Uterus (tissue), 4 donors: ENCODE measurements at places on chromosomes 4 and X.

- H3K36me3 ChIP-seq = no peaks in the 10 kb centered on the region
- no peak overlapping the region for H3K4me3 ChIP-seq
- H3K27me3 ChIP-seq = no peaks in the 10 kb centered on the region
- H3K4me1 ChIP-seq = no peaks in the 10 kb centered on the region
- DNase-seq = no peak
- H3K27ac ChIP-seq = peak overlapping the region; percentile 14
These were observed 57.3 kb upstream of the SHISA3 start for GRCh38 chr4:42339935-42340406.

- no peak overlapping the region for H3K27ac ChIP-seq
- no peak overlapping the region for H3K4me3 ChIP-seq
- no peaks in the 10 kb centered on the region for H3K27me3 ChIP-seq
- H3K4me1 ChIP-seq = no peaks in the 10 kb centered on the region
- DNase-seq = no peak
These were observed 10.1 kb downstream of the CISD2 start for GRCh38 chr4:102878901-102879300.

DNA sequence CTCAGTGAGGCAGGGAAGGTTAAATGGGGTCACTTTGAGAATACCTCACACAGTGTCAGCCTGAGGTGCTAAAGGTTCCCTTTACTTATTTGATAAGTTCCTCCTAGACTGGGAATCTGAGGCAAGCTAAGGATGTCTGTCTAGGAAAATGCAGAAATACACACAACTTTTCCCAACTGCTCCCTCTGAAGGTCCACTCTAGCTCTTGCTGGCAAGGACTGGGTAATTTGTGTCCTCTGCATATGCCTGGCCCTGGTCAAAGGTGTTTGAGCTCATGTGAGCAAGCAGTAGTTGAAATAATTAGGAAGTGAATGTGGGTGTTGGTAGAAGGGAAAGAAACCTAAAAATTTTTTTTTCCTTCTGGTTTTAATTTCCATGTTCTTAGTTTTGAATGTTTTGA lies 21.3 kb downstream of the TXLNG start:
- no peaks in the 10 kb centered on the region for H3K27me3 ChIP-seq
- H3K4me1 ChIP-seq = no peaks in the 10 kb centered on the region
- no peak for DNase-seq
- peak overlapping the region; percentile 35 for H3K27ac ChIP-seq
- no peak overlapping the region for H3K4me3 ChIP-seq

DNA sequence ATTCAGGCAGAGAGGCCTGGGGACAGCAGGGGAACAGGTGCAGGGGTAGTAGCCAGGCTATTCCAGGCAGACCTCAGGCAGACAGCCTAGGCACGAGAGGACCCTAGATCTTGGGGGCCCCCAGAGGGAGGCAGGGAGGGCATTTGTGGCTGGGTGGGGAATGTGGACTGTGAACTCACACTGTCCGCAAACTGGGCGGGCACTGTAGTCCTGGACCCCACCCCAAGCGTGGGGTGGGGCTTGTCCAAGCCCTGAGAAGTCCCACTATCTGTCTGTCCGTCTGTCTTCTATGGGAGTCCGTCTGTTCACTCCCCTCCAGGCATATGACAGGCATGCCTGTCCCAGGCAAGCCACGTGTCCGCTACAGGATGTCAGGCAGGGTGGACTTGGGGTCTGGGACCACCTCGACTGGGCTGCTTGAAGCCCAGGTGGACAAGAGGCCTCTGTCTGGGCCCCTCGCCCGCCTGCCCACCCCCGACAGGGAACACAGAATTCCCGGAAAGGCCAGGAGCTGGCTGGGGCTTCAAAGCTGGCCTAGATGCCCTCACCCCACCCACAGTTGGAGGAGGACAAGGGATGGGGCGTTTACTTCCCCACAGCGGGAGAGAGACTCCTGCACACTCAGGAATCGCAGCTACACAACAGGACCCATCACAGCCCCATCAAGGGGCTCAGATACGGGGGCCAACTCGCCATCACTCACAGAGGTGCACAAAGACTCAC lies at the start of gene SLC38A5:
SLC38A5 (minus strand) TSS at position 151 of the 723 bp plus-strand sequence. CDS start 2,336 bp downstream, outside the sequence.
- no peaks in the 10 kb centered on the region for H3K27me3 ChIP-seq
- no peak for DNase-seq
- no peaks in the 10 kb centered on the region for H3K36me3 ChIP-seq
- H3K27ac ChIP-seq = no peak within 1 kb of the TSS

- H3K4me3 ChIP-seq = peak overlapping the region; percentile 59
- DNase-seq = peak; percentile 32
- no peaks in the 10 kb centered on the region for H3K36me3 ChIP-seq
- no peaks in the 10 kb centered on the region for H3K27me3 ChIP-seq
These were observed 660 bp downstream of the WWC2 start for GRCh38 chr4:183099537-183100297.

DNA sequence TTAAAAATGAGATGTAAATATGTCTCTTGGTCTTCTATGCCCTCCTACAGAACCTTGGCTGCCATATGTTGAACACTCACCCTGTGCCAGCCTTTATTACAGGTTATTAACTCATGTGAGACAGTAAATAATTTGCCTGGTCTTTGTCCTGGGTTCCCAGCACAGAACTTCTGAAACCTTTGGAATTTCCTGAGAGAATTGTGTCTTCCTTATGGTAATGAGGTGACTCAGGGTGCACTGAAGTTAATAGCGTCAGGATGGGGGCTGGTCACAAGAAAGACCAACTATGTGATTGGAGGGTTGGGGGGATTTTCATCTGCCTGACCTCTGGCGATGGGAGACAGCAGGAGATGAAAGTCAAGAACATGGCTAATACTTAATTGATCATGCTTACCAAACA lies 289.8 kb upstream of the STS start:
- no peaks in the 10 kb centered on the region for H3K4me1 ChIP-seq
- H3K36me3 ChIP-seq = no peaks in the 10 kb centered on the region
- H3K4me3 ChIP-seq = no peak overlapping the region
- no peak overlapping the region for H3K27ac ChIP-seq
- DNase-seq = no peak

DNA sequence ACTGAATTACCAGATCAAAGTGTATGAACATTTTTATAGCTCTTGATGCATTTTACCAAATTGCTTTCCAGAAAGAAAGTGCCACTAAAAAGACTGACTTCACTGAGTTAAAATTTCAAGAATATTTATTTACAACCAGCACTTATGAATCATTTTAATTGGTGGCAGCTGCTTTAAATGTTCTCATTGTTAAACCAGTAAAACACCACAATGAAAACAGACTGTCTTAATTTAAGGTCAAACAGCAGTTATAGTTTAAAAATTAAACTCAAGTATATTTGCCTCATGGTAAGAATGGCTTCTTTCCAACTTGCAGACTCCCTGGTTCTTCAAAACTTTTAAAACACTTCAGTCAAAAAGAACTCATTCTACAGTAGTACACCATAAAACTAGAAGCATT lies 36.9 kb downstream of the AMMECR1 start:
- DNase-seq = no peak
- no peaks in the 10 kb centered on the region for H3K27me3 ChIP-seq
- no peaks in the 10 kb centered on the region for H3K4me1 ChIP-seq
- H3K36me3 ChIP-seq = no peaks in the 10 kb centered on the region
